ENCODE measurements at places on chromosomes 5 and 9. TPM values are rescaled to one million over a fixed set of nuclear protein-coding genes. Genes with fewer than 3 reads are reported as not detected.
A peak's percentile ranks its signal among the peaks of the same experiment; 100 is the strongest.

DNA sequence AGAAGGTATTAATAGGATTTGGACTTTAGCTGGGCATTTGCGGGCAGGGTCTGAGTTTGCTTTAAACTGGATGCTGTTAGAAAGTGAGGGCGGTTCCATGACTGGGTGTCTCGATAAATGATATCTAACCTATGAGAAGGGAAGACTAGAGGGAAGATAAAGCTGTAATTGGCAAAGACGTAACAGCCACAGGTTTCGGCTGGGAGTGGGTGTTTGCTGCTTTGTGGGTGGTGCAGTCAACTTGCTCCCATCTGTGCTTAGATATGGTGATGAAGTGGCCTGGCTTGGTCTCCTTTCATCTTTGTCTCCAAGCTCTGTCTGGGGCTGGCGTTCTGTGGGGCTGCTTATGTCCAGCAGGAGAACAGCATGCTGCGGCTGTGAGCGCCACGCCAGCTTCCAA lies 23.3 kb downstream of the OR2V1 start:
- no peak for DNase-seq

GRCh38 chr5:150075233-150075632 lies 11.1 kb downstream of the CSF1R start:
- DNase-seq, result no peak

DNA sequence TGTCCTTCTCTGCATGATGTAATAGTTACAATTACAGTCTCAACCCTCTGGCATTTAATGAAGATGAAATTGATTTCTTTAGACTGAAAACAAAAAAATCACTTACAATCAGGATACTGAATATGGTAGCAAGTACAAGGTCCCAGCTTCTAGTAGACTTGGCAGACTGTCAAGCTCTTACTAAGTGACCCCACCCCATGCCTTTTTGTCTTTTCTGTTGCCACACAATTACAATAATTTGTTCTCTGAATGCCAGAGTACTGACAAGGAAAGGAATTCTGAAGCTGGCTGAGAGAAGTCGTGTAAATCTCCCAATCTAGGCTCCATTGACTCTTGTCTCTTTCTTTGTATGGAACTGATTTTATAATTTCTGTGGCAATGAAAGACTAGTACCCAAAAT lies 154.2 kb downstream of the TMC1 start:
- peak; percentile 24 for DNase-seq

The CATSPER3 gene
- total RNA-seq, result not detected

Data from tongue (tissue), 3 donors.